CD4-positive, alpha-beta T cell treated with Interleukin-17A for 4 hours (primary cell): ENCODE measurements at places on chromosomes 16 and 17.

DNA sequence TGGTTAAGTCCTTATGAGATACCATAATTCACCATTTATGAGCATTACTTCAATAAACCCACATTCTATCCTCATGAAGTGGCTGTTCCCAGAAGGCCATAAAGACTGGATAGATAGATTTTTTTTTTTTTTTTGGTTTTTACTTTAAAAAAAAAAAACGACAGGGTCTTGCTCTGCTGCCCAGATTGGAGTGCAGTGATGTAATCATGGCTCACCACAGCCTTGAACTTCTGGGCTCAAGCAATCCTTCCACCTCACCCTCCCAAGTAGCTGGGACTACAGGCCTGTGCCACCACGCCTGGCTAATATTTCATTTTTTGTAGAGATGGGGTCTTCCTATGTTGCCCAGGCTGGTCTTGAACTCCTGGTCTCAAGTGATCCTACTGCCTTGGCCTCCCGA lies 102.3 kb downstream of the XYLT1 start:
- DNase-seq: peak; percentile 41

- no peak for DNase-seq
Observed at GRCh38 chr16:7185165-7185564, 147.5 kb upstream of the RBFOX1 start.

DNA sequence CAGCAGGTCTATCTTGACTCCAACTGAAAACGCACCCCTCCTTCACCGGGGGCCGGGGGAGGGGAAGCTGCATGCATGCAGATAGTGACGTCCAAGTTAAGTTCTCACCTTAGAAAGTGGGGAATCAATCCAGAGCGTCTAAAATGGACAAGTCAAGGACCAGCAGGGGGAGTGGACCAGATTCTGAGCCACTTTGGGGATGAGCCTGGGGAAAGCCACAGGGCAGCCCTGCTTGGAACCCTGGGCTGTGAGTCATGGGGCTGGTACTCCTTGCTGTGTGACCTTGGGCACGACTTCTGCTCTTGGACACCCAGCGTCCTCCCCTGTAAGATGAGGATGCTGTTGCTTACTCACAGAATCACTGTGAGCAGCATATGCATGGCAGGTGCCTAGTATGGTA lies 9.1 kb downstream of the TNFRSF13B start:
- DNase-seq: no peak

- no peak for DNase-seq
Observed at GRCh38 chr16:84159007-84159406, 13.9 kb downstream of the DNAAF1 start.

DNA sequence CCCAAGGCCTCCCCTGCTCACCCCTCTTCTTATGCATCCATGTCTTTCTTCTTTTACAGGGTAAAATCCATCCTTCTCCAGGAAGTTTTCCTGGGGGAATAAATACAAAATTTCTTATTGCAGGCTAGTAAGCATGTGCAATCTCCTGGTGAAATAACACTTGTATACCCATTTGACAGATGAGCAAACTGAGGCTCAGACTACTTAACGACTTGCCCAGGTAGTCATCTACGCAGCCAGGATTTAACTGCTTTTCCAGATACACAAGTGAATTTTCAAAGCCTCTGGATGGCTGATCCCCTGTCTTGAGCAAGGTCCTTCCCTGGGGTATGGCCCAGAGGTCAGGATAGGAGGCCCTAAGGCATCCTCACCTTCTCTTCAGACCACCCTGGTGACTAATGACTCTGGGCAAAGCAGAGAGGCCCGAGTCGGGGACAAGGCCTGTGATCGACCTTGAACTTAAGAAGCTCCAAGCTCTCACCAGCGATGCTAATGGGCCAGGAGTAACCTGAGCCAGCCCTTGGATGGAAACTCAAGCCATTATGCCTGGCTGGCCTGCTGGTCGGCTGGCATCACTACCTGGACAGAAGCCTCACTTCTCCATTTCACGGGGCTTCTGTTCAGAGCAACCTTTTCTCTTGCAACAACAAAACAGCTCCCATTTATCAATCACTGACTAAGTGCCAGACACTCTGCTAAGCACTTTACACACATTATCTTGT lies 33.1 kb downstream of the ZNF423 start:
- DNase-seq: no peak

DNA sequence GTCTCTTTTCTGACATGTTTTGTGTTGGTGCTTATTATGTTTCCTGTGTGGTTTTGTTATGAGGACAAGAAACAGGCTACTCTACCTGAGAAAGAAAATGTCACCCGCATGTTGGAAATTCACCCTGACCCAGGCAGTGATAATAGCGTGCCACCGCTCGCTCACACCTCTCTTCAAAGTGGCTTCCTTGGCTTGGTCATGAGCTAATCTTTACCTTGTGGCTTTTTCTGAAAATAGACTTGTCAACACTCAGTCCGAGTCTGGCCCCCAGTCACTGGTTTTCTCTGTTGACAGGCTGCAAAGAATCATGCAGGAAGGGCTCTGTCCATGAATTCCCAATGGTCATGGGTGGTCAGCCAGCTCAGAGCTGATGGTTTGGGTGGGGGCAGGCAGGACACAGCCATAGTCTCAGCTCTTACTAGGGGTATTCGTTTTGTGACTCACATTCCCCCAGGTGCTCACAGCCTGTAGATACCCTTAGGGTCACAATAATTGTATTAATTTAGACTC lies 121.3 kb upstream of the CACNG5 start:
- DNase-seq: peak; percentile 19
